COR-L47 (cell line): ENCODE measurements at places on chromosomes 12 and 14.

DNA sequence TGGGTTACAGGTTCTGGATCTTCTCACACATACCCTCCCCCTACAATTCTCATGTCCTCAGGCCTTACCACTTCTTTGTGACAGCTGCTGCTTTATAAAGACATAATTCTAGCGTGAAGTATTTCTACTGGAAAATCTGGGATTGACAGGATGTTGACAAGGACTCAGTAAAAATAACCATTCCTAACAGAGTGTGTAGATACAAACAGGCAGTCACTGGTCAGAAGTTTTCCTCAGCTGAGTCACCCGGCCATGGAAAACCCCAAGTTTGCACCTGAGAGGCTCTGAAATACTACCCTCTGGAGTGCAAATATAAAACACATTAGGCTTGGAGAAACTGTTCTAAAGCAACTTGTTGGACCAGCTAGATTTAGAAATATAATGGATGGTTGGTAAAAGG is 54.4 kb downstream of the SPPL3 start:
- no peak for DNase-seq

DNA sequence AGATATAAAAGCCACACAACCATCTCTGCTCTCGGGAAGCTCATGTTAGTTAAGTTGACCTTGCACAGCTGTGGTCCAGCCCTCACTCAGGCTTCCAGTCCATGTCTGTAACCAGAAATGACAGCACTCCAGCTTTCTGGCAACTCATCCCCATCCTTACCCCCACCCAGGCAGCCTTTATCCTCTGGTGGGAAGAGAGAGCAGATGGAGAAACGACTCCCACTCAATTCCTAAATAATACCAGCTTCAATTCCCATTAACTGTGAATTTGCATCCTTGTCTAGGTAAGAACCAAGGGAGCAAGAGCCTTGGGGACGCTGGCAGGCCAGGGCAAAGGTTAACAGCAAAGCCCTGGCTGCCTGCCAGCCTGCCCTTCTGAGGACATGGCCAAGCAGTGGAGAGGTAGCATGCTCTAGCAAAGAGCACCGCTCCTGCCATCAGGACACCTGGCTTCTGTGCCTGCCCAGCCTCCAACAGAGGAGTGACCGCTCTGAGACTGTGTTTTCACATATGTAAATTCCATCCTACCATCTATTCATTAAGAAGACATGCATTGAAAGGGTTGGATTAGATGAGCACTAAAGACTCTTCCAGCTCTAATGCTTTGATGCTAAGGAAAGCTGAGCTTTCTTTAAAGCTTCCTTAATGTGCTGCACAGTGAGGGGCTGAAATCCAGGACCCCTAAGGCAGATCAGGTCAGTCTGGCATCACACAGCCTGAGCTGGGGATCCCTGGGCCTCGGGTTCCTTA is 236.1 kb downstream of the GRIN2B start:
- no peak for DNase-seq

- no peak for DNase-seq
Observed at GRCh38 chr14:95830386-95830785, 46.2 kb upstream of the TUNAR start.

GRCh38 chr14:101019541-101019940 is 116.0 kb upstream of the RTL1 start:
- DNase-seq = no peak

DNA sequence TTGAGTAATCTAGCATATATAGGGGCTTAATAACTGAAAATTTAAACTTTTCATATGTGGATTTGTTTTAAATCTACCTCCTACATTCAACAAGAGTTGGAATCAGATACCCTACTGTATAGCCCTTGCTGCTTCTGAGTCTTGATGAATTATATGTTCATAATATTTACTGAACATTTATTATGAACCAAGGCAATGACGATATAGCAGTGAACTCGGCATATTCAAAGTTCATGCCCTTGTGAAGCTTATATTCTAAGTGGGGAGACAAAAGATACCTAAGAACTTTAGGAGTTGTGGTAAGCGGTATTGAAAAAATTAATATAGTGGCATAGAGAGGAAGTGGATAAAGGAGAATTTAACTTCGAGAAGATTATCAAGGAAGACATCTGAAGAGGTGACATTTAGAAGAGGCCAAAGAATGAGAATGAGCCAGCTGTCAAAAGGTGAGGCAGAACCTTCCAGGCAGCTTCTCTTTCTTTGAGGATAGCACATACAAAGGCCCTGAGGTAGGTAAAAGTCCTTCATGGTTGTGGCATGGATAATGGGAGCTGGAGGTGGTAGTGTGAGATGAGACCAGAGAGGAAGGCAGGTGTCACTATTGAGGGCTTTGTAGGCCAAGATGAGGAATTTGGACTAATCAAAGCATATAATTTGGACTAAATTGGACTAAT is 10.2 kb downstream of the EID3 start:
- no peak for DNase-seq

GRCh38 chr12:31033146-31033545 is 40.5 kb upstream of the DDX11 start:
- DNase-seq = no peak

DNA sequence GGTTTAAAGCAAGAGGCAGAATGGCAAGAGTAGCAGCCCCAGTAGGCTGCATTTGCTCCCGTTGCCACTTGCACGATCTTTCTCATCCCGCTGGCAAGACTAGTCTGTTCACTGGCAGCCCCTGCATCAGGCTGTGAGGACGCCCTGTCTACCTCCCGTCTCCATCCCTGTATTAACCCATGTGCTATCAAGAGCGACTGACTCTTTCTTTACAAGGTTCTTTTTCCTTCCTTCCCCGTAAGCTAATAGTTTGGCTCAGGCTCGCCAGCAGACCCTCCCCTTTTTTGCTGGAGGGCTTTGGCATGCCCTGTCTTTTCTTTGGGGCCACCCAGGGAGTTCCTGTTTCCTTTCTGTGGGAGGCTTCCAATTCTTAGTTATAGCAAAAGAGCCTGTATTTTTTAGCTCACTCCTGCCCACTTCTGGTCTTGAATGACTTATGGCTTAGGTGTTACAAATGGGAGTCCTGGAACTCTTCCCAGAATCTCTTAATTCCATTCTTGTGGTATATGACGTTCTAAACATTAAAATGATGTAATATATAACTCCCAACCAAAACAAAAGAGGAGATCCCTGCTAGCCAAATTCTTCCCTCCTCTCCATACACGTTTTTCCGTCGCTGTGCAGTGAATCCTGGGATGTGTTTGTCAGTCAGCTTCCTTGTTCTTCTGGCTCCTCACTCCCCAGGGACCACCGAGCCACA is 149.0 kb downstream of the PRKCH start:
- DNase-seq = peak; percentile 37

- no peak for DNase-seq
Observed at GRCh38 chr12:93427779-93428564, 13.8 kb downstream of the UBE2N start.

GRCh38 chr12:87082756-87083155 is 826.6 kb upstream of the MGAT4C start:
- no peak for DNase-seq

DNA sequence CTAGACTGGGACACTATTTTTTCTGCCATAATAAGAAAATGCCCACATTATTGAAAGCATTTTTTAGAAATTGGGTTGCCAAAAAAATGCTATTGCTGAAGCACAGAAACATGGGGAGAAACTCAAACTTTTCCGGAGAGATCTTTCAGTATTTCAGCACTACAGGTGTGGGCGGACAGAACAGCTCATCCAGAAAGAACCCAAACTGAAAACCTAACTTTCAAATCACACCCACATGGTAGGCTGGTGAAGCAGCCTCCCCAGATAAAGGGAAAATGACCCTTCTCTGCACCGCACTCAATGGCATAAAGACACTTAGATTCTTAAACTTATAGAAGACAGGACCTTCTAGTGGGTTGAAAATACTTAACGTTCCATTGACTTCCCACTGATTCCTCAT is 62.3 kb upstream of the TMPO start:
- DNase-seq = no peak

DNA sequence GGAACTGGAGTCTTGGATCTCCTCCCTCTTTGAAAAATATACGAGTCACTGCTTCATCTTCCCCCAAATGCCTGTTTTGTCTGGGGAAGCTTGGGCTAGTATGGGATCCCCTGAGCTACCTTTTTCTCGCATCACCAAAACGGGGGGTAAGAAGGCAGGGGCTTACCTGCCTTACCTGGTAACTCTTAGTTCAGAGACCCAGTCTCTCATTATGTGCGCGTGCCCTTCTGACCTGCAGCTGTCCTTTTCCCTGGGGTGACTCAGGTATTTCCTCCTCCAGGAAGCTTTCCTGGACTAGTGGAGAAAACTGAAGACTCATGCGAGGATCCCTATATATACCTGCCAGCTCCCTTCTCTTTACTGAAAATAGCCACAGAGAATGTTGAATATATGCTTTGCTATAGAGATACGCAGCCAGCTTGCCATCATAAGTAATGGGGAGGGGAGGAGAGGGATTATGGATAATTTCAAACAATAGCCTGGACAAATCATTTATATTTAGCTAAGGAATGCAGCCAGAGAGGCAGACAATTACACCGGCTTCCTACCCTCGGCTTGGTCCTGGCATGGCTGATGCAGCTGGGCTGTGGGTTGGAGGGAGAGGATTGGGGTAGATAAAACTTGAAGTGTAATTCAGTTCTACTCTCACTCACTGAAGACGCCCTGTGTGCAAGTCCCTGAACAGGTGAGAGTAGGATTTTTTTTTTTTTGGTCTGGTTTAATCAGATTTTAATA is 1.1 kb downstream of the TSPAN9 start:
- no peak for DNase-seq

GRCh38 chr12:42360747-42361403 is 34.9 kb downstream of the PPHLN1 start:
- DNase-seq = no peak

DNA sequence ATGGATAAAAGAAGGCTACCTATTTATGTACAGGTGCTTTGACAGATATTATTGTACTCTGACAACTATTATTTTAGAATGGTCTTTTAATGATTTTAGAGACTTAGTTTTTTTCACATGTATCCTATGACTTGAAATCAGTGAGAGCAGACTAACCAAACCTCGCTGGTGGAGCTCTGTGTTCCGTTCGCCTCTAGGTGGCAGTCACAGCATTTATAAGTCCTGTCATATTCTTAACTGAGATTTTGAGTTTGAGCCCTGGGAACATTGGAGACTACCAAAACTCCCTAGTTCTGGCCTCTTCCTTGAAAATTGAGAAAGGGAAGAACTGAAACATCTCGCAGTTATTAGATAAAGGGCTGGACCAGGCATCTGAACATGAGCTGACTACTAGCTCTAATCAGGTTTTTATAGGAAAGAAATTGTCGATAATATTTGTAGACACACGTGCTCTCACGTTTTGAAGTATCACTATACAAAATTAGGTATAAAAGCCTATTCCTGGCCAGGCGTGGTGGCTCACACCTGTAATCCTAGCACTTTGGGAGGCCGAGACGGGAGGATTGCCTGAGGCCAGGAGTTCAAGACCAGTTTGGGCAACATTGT is 48.3 kb downstream of the TTLL5 start:
- DNase-seq = peak; percentile 65

- no peak for DNase-seq
Observed at GRCh38 chr12:102298022-102298421, 100.4 kb upstream of the PMCH start.

GRCh38 chr12:116916714-116917114 is 6.0 kb downstream of the FBXW8 start:
- DNase-seq = no peak

DNA sequence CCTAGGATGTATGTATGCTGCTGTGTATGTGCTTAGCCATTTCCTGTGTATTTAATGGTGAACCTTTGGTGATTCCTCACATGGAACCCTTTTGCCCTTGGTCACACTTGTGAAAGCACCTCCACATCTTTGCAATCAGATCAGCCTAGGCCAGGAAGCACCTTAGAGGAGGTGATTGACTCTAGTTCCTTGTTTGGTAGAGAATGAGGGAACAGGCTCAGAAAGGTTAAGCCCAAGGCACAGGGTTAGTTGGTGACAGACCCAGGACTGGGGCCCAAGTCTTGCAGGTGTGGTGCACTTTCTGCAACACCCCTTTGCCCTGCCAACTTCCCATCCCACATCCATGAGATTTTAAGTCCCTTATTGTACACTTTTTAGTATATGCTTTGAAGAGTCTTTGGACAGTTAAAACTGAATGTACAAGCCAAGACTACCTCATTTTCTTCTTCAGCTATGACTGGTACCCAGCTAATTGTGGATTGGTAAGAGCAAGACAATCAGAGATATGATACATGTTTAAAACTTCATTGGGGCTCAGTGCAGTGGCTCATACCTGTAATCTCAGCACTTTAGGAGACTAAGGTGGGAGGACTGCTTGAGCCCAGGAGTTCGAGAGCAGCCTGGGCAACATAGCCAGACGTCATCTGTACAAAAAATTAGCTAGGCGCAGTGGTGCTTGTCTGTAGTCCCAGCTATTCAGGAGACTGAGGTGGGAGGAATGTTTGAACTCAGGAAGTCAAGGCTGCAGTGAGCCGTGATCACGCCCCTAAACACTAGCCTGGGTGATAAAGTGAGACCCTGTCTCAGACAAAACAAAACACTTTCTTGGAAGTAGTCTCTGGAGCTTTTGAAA is 71.1 kb downstream of the RASSF3 start:
- no peak for DNase-seq

DNA sequence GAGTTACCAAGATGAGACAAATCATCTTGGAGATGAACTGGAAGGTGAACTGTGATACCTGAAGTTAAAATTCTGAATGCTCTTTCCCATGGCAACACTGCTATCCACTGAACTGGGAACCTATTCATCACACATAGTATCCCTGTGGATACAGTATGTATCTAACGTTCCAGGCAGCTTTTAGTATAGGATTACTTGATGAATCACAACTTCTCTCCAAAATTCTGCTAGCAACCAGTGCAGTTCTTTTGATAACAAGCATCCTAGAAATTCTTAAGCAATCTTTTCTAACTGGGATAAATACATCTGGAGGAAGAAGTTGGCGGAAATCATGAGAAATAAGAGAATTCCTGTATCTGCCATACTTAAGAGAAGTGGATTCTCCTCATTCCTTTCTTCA is 66.4 kb downstream of the PAWR start:
- no peak for DNase-seq

GRCh38 chr14:69091006-69091405 is 61.9 kb downstream of the DCAF5 start:
- no peak for DNase-seq

DNA sequence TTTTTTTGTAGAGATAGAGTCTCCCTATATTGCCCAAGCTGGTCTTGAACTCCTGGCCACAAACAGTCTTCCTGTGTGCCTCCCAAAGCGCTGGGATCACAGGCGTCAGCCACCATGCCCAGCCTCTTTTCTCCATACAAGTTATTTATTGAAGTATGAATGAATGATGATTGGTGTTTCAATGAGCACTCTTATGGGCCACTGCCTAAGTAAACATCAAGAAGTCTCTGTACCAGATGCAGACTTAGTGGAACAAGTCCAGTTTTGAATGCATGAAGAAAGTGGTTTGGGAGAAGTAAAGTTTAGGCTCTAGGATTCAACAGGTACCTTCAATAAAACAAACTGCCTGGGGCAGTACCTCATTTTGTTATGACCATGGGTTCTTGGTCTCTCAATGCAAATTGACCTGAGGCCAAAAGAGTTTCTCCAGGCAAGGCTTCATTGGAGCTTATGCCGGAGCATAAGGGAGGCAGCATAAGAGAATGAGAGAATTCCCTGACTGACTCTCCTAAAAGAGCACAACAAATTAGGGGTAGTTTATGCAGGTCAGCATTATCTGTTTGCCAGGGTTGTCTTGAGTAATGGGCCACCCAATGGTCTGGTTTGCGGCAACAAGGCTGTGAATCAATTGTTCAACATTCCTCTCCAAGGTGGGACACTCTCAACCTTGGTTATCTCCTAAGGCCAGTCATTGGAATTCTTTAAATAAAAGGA is 1.1 kb upstream of the GMFB start:
- DNase-seq = no peak
